Epithelial cell of prostate (primary cell): ENCODE measurements at places on chromosomes 6 and 20.
A peak's percentile ranks its signal among the peaks of the same experiment; 100 is the strongest.

GRCh38 chr6:151679081-151679480 lies 128.4 kb upstream of the ESR1 start:
- no peak for DNase-seq

DNA sequence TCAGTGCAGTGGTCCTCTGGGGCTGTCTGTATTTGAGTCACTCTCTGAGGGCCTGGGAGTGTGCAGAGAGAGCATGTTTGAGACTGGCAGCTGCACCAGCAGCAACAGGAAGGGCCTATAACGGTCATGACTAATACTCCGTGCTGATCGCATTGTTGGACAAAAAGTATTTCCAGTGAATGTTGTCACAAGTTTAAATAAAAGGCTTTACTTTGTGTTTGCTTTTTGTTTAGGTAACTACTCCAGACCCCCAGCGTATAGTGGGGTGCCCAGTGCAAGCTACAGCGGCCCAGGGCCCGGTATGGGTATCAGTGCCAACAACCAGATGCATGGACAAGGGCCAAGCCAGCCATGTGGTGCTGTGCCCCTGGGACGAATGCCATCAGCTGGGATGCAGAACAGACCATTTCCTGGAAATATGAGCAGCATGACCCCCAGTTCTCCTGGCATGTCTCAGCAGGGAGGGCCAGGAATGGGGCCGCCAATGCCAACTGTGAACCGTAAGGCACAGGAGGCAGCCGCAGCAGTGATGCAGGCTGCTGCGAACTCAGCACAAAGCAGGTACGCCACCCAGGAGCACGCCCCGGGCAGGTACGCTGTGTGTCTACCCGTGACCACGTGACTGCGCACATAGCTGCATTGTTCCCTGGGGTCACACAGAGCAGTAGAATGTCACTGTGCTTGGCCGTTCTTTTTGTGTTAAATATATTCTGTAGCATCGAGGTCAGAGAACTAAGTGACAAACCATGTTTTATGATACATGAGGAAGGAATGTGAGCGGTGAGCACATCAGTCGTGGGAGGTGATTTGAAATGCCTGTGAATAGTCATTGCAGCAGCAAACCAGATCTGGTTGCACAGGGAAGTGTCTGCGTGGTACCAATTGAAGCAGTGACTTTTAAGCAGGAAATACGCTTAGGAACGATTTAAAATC lies 174.7 kb downstream of the TMEM242 start:
- DNase-seq, result peak; percentile 66

DNA sequence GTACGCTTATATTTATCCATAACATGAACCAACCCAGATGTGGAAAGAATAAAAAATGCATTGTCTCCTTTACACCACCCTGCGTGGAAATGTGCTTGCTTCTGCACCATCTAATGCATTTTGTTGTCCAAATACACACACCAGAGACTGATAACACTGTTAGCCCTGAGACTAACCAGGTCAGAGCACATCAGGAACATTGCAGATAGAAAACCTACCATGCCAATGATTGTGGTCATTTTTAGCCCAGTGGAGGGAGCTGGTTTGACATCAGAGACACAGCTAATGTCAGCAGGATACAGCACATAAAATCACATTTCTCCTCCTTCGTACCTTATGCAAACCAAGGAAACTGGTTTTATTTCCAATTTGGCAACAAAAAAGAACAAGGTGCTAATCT lies 528.7 kb downstream of the DOK5 start:
- no peak for DNase-seq

DNA sequence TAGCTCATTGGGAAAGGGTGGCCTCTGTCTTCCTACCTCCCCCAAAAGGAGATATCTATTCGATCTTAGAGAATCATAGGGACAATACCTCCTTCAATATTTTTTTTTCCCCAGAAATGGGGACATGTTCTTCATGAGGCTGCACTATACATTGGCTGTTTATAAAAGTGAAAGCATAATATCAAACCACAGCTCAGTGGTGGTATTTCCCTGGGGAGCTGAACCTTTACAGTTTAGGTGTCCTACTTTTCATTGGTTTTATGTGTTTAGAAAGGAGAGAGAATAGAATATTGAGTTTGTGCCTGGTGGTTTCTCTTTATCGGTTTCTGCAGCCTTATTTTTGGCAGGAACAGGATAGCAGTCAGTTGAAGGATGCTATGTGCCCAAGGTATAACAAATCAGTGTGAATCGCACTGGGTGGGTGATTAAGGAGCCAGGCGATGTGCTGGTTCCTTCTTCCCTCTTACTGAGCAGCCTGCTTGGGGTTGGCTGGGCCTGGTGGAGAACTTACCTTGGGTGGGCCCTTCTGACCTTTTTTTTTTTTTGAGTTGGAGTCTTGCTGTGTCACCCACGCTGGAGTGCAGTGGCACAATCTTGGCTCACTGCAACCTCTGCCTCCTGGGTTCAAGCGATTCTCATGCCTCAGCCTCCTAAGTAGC lies 25.2 kb downstream of the UST start:
- DNase-seq, result no peak
